ENCODE measurements at places on chromosomes 2 and 18.

DNA sequence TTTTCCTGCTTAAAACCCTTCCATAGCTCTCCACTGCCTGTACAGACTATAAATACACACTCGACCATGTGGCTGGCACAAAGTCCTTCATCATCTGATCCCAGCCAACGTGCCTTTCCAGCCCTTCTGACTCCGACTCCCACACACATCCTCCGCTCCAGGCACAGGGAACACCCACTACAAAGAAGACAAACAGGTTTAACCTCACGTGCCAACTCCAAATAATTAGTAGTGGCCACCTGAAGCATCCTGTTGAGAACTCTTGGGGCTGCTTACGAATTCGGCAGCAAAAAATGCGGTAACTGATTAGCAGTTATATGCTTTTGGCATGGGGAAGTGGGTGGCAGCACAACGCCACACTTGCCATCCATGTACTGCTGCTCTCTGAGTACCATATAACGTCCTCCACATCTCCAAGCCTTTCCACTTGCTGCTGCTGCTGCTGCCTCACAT lies 12.1 kb downstream of the SPIRE1 start:
- no peak for DNase-seq

GRCh38 chr2:66489436-66489835 lies 54.5 kb downstream of the MEIS1 start:
- DNase-seq, result no peak

DNA sequence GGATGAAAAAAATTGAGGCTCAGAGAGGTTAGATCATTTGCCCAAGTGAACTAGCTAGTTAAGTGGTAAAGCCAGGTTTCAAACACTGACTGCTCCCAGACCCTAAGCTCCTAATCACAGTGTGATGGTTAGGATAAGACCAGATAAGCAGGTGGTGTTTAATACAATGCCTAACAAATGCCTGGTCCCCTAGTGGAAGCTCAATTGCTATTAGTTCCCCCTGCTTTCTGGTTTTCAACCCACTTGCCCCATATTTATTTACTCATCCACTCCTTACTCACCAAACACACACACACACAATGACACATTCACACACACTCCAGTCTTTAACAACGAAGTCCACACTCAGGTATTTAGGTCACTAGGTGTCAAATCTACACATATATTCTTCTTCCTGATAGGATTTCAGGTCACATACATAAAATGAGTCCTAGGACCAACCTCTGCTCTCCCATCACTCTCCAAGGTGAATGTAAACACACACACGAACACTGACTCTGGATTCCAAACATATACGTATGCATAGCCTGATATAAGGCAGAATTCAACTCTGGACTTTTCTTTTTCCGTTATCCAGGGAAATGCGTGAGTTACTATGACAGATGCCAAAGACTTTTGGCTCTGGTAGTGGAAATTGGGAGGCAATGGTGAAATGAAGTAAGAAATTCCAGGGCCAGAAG lies 73.6 kb upstream of the TSPYL6 start:
- no peak for DNase-seq

DNA sequence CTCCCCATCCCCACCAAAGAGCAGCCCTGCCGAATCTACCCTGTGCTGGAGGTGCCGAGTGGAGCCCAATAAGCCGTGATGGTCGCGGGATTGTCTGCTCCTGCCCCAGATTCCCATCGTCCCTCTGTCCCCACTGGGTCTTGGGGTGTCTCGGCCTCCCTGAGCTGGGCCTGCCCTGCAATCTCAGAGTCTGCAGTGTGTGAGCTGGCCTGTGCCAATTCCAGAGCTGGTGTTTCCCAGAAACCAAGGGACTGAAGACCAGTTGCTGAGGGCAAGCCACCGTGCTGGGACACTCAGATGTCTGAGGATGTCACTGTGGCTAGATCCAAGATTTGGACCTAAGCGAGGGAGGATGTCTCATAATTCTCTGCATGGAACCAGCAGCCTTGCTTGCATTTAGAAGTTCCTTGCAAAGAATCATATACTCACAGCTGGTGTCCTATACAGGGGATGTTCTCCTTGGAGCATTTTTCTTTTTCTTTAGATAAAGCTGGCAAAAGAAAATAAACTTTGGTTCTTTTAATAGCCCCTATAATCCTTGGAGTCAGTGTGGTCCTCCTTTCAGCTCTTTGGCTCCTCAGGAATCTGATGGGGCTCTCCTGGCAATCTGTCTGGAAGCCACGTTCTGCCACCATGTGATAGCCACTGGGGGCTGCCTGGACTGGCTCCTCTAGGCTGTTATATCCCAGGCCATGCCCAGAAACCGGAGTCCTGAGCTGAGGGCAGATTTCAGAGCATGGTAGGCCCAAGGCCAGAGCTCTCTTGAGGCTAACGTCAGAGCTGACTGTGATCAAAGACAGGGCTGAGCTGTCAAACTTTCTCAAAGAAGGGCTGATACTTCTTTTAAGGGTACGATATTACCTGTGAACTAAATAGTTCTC lies 140.1 kb upstream of the HAAO start:
- DNase-seq, result no peak

DNA sequence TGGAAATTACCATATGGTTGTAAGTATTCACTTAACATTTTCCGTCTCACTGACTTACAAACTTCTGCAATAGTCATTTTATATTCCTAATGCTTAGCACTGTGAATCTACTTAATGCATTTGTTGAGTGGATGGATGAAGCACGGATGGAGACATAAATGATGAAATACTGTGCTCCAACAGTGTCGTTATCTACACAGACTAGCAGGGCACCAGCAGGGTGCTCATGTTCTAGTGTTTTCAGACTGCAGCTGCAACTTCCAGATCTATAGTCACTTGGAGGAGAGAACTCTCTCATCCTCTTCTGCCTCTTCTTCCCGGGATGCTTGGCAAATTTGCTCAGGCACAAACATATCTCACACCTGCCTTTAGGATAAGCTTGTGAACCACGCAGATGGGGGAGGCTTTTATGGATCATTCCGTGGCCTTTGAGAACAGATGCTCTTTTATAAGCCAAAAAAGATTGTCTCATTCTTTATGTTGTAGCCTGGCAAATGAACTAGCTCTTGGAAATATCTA lies 797.7 kb downstream of the MBD2 start:
- DNase-seq, result no peak

DNA sequence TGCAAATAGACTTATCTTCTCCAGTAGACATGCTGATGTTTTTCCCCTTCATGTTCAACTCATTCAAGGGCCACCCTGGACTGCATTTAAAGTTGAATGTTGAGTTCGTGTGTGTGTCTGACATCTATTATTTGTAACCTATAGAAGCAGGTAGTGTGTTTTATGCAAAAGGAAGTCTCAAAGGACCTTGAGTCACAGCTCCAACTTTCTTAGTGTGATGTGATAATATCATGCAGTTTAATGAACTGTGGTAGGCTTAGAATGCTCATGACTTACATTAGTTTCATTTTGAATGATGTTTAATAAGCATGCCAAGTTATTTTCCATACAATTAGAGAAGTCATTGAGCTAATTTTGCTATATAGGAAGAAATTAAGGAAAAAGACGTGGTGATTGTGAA lies 67.9 kb downstream of the CERS6 start:
- no peak for DNase-seq

DNA sequence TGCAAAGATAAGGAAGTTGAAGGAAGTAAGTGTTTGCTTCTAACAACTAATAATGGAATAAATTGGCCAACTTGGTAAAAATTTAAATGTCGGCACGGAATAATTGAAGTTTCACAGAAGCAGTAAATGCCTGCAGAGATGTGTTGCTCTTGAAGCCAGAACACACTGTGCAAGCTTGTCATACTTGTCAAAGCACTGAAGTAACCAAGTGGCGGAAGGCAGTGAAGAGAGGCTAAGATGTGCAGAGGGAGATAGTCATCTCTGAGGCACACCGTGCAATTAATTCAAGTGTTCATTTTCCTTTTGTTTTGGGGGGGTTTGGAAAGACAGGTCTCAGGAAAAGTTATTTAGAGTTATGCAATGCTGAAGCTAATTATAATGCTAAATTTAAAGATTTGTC lies 5.2 kb downstream of the DCDC2C start:
- no peak for DNase-seq

GRCh38 chr2:128603411-128603924 lies 284.8 kb upstream of the HS6ST1 start:
- no peak for DNase-seq

DNA sequence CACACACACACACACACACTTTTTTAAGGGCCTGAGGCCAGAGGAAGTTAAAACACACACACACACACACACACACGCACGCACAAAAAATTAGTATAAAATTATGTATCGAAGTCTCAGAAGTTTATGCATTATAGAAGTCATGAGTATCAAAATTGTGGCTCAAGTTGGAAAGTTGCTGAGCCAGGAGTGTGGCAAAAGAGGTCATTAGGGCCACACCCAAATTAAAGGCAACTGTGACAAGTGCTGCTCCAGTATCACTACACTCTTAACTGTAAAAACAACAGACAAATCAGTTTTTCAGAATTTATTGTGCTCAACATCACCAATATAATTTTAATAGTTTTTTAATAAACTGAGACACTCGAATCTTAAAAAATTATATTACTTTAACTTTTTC lies 36.9 kb downstream of the YWHAQ start:
- DNase-seq, result peak; percentile 35

- DNase-seq, result no peak
Observed at GRCh38 chr2:178473373-178473772, 5.0 kb downstream of the FKBP7 start.

- DNase-seq, result no peak
Observed at GRCh38 chr2:143974262-143974661, 545.7 kb downstream of the ZEB2 start.

DNA sequence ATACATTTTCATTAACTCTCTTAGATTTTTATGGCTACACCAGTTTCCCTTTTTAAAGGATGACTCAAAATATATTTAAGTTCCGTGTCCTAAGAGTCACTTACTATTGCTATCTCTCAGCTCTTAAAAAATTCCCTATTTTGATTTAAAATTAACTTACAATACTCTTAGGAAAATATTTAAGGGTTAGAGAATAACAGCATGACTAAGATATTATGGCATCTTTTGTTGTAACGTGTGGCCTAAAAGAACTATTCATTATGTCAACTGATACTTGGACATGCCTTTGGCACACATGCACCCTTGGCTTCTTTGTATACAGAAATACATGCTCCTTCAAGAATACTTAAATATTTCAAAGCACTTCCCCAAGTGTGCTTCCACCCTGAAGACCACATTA lies 42.3 kb downstream of the SCN3A start:
- no peak for DNase-seq

- DNase-seq, result no peak
Observed at GRCh38 chr2:104406261-104406726, 447.6 kb upstream of the POU3F3 start.

DNA sequence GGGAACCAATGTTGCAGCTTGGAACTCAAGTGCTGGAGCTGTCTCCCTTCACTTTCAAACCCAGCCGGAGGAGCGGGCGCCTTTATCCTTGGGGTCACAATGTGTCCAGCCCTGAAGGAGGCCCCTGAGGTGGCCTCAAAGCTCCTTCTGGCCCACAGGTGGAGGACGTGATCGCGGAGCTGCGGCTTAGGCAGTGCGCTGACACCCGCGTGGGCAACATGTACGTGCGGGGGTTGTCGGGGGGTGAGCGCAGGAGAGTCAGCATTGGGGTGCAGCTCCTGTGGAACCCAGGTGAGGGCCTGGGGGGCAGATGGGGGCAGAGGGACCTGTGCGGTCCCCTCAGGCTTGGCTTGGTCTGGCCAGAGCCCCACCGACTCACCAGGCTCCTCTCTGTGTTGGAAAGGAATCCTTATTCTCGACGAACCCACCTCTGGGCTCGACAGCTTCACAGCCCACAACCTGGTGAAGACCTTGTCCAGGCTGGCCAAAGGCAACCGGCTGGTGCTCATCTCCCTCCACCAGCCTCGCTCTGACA lies 13.5 kb downstream of the ABCG8 start:
- DNase-seq, result no peak

DNA sequence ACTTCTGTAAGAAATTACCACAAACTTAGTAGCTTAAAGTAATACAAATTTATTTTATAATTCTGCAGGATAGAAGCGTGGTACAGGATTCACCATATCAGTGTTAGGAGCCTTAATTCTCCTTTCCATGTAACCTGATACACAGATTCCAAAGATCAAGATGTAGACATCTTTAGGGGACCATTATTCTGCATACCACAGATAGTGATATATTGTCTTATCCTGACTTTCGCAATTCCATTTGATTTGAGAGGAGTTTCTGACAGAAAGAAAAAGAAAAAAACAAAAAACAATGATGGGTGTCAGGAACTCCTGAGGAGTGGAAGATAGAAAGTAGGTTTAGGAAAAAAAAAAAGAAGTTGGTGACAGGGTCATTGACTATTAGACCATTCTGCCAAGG lies 24.1 kb downstream of the KLHL23 start:
- DNase-seq, result no peak

GRCh38 chr2:61993422-61994024 lies 88.0 kb downstream of the COMMD1 start:
- DNase-seq, result peak; percentile 47

- DNase-seq, result no peak
Observed at GRCh38 chr2:160271171-160272086, 71.4 kb upstream of the ITGB6 start.

- no peak for DNase-seq
Observed at GRCh38 chr2:105820691-105821090, 76.0 kb downstream of the NCK2 start.

DNA sequence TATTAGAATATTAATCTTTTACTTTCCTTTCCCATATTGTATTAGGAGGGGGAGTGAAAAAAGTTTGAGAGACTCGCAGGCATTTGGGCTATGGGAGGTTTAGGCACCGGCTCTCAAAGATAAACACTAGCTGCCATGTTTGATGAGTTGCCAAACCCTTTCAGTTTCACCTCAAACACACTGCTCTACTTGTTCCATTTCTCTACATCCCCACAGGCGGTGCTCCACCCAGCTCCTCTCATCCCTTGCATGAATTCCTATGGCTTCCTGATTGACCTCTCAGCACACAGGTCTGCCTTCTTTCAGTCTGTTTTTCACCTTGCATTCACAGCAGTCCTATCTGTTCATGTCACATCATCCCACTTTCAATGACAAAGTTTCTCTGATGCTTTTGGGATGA lies 65.7 kb downstream of the MEP1B start:
- no peak for DNase-seq

Data from hematopoietic multipotent progenitor cell treated with erythropoietin and hydrocortisone succinate and interleukin-3 and kit ligand, for 15 days (in vitro differentiated cells).